ENCODE measurements at places on chromosomes 5 and 9.

GRCh38 chr9:25119041-25119440, 559.2 kb downstream of the TUSC1 start:
- no peak for DNase-seq

DNA sequence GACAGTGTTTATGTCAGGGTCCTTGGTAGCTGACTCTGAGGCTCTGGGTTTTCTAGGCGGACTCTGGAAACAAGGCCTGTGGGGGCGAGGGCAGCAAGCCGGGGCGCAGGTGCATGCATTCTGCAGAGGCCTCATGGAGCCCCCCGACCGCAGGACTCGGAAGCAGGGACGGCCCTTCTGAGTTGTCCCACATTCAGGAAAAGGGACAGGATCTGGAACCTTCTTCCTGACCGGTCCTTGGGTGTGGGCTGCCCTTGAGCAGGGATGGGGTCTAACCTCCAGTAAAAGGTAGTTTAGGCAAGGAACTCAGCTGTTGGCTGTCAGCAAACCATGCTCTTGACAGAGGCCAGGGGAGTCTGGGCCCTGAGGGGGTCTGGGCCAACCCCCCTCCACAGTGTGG, 7.4 kb upstream of the COL5A1 start:
- peak; percentile 1 for DNase-seq

- DNase-seq = no peak
These were observed 371.5 kb downstream of the NR2F1-AS1 start for GRCh38 chr5:93209476-93209875.

GRCh38 chr9:100581661-100582060, 3.8 kb downstream of the CAVIN4 start:
- DNase-seq = no peak

DNA sequence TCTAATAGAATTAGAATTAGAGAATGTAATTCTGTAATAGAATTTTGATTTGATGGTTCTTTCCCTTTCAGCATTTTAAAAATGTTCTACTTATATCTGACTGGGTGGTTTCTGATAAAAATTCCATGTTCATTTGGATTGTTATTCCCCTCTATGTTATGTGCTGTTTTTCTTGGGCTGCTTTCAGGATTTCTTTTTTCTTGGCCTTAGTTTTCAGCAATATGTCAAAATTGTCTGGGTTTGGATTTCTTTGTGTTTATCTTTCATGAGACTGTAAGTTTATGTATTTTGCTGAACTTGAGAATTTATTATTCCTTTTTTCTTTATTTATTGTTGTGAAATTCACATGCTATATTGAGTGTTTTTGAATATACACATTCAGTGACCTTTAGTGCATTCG, 189.1 kb downstream of the RANBP17 start:
- no peak for DNase-seq

DNA sequence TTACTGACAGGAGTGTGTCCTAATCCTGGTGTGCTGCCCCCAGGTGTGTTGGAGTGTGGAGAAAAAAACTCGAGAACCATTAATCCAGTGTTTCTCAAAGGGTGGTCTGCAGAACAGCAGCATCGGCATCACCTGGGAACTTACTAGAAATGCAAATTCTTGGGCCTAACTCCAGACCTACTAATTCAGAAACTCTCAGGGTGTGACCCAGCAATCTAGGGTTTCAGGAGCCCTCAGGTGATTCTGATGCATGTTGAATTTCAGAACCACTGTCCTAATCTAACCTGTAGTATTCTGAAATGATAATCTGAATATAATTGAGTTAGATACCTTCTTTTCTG, 30.0 kb upstream of the IL6ST start:
- DNase-seq = no peak

GRCh38 chr9:6899274-6899673, 141.5 kb downstream of the KDM4C start:
- no peak for DNase-seq

DNA sequence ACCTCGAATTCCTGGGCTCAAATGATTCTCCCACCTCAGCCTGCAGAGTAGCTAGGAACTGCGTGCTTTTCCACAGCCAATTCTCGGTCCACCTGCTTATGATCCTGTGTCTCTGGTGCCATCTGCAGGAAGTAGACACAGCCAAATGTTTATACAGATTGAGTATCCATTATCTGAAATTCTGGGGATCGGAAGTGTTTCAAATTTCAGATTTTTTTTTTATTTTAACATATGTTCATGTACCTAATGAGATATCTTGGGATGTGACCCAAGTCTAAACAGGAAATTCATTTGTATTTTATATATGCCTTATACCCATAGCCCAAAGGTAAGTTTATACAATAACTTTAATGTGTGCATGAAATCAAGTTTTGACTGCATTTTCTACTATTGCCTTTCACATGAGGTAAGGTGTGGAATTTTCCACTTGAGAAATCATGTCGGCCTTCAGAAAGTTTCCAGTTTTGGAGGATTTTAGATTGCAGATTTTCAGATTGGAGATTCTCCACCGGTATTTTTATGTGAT, 89.5 kb downstream of the ESM1 start:
- peak; percentile 34 for DNase-seq
